Activated naive CD8-positive, alpha-beta T cell treated with anti-CD3 and anti-CD28 coated beads for 36 hours (primary cell): ENCODE measurements at places on chromosomes 2 and 18.
A peak's percentile ranks its signal among the peaks of the same experiment; 100 is the strongest.

DNA sequence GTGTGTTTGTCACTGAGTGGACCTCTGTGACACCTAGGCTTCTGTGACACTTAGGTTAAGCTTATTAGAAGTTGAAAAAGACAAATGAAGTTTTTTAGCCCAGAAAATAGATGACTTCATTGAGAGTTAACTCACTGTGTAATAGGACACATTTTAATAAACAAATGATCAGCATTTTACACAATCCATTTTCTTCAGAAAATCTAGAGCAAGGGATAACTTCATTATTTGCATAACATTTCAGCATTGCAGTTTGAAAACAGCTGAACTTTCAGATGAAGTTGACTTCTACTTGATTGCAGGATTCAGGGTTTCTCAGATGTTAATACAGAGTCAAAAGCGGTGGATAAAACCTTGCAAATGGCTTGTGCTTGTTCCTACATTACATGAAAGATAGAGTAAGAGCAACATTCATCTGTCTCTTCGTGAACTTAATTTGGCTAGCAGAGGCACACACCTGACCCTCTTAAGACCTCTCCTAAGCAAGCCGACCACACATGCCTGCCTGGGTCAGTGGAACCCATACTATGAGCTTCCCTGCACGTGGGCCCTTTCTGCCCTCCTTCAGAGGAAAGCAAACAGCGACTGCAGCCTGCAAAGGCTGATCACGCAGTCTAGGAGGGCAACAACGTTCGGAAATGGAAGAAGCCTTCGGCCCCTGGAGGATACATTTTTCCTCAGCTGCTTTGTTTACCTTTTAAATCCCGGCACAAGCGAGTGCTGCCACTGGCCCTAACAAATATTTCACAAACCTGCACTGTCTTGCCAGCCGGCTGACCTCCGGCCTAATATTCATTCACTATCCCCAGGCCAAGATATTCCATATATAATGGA lies 16.6 kb downstream of the ITGB1BP1 start:
- DNase-seq, result no peak

DNA sequence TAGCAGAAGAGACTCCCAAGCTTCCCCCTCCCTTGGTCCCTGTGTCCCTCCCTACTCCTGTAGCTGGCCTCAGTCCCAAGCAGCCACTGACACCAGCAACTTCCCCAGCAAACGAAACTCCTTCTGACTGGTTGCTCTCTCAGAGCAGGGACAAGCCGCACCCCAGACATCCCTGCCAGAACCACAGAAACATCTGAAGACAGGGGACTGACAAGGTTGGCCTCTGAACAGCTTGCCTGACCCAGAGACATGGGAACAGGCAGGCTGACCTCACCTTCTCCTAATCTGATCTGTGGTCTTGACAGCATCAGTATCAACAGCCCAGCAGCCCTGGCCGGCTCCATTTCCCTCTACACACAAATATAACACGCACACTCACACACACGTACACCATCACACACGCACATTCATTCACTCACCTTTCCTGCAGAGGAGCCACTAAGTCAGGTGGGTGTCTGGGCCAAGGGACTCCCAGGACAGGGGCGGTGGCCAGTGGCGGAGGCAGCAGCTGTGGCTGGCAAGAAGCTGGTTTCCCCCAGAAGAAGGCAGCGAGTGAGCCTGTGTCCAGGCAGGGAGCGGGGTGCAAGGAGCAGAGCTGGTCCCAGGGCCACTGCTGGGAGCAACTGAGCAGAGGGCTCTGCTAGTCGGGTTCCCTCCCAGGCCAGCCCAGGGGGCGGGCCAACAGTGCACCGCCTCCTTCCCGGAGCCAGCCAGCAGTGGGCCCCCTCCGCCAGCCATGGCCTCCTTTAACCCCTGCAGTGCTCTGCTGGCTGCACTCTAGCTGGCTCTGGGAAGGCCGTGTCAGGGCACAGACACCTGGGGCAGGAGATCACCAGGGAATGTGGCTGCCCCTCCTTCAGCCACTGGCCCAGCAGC lies 59.1 kb downstream of the TNS1 start:
- peak; percentile 12 for DNase-seq

- no peak for DNase-seq
These were observed 96.2 kb upstream of the PDE1A start for GRCh38 chr2:182522972-182523473.

- no peak for DNase-seq
These were observed 941.9 kb downstream of the SLC4A3 start for GRCh38 chr2:220569112-220569897.

DNA sequence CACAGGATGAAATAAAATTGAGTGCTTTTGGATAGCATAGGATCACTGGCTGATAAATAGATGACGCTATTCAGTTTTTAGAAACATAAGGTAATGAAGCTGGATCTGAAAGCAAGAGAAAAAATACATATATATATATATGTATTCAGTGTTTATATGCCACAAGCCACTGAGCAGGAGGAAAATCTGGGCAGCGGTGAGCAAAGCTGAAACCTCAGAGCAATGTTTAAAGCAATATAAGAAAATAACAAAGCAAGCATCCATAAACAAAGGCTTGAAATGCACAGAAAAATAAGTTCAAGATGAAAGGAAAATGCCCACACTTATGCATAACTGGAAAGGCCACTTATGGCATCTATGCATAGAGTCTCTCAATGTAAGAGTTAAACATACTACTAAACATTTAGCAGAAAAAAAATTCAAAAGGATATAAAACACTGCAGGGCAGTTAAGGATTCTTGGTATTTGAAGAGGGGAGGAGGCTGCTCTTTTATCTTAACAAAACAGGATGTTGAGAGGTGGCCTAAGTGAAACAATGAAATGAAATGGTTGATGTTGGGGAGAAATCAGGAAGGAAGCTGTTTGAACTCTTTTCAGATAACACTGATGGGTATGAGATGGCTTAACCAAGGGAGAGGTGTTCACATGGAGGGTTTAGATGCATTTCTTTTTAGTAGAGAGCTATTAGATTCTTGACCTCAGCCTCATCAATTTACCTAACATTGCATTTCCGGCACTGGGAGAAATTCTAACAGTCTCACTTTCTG lies 129.1 kb downstream of the ARHGAP15 start:
- DNase-seq, result no peak

DNA sequence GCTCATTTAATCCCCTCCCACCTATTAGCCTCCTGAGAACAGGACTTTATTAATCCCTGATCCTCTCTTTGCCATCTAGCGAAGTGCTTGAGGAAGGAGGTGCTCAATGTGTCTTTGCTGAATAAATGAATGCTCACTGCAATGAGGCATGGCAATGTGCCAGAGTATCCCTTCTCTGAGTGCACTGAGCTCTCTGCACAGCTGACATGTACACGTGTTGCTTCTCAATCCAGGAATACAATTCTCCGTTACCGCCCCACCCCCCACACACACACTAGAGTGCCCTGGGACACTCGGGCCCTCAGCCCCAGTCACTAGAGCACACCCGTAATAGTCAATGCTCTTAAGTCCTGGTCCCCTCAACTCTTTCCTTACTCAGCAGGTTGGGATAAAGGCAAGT lies 41.4 kb downstream of the FAM178B start:
- DNase-seq, result no peak

DNA sequence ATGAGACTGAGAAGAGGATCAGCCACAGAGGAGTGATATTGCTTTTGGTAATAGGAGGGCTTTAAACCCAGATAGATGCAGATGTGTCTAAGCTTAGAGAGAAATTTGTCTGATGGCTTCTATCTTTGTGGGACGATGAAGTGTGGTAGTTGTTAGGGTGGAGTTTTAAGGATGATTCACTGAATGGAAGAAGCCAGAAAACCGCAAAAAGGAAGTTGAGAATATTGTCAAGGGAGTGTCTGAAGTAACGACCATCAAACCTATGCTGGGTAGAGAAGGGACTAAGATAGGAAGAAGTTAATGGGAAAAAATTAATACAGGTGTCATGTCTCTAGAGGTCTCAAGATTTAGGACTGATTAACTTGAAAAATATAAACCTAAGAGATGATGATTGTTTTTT lies 195.6 kb upstream of the MC4R start:
- DNase-seq, result no peak

GRCh38 chr2:226483745-226484619 lies 315.6 kb downstream of the IRS1 start:
- DNase-seq, result no peak

GRCh38 chr2:20062615-20063545 lies 11.5 kb upstream of the LAPTM4A start:
- no peak for DNase-seq

DNA sequence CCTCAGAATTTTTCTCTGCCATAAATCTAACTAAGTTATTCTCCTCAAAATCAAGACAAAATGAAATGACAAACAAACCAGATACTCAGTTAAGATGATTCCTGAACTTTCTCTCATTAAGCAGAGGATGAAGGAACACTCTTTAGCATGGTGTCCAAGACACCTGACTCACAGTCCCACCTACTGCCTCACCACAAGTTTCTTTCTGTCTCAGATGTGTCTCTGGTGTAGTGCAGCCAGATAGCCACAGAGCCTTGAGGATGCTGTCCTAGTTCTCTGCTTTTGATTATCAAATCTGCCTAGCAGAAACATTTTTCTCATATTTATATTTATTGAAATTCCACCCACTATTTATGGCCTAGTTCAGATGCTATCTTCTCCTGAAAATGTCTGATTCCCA lies 103.6 kb upstream of the TMEM200C start:
- no peak for DNase-seq

- no peak for DNase-seq
These were observed 224.5 kb upstream of the SPOPL start for GRCh38 chr2:138277062-138277461.

DNA sequence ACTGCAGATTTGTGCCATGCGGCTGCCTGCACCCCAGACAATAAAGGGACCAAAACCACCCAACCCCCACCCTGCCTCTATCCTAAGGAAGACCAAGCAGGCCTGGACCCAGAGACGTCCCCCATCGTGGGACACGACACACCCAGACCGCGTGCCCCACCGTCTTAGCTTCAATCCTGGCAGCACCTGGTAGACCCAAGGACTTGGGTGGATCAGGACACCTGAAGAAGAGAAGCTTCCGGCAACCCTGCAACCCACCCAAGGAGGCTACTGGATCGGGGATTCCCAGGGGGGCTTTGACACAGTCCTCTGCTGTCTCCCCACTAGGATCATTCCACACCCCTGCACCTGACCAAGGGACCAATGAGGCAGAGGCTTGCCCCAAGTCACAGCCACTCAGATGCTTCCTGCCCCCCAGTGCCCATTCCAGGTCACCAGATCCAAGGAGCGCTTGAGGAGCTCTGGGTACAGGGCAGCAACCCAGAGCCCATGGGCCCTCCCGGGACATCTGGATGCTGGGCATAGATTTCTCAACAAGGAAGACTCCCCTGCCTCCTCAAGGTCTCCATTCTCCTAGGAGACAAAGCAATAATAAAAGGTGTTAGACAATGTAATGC lies 3.6 kb downstream of the ALPI start:
- no peak for DNase-seq
